ENCODE measurements at places on chromosomes 6 and 20. TPM values are rescaled to one million over a fixed set of nuclear protein-coding genes. Genes with fewer than 3 reads are reported as not detected.

DEFB124 gene
- not detected for total RNA-seq

TBX18 gene
- 43.6 TPM for total RNA-seq

DYNLT2 gene
- total RNA-seq, result 13.0 TPM

DNA sequence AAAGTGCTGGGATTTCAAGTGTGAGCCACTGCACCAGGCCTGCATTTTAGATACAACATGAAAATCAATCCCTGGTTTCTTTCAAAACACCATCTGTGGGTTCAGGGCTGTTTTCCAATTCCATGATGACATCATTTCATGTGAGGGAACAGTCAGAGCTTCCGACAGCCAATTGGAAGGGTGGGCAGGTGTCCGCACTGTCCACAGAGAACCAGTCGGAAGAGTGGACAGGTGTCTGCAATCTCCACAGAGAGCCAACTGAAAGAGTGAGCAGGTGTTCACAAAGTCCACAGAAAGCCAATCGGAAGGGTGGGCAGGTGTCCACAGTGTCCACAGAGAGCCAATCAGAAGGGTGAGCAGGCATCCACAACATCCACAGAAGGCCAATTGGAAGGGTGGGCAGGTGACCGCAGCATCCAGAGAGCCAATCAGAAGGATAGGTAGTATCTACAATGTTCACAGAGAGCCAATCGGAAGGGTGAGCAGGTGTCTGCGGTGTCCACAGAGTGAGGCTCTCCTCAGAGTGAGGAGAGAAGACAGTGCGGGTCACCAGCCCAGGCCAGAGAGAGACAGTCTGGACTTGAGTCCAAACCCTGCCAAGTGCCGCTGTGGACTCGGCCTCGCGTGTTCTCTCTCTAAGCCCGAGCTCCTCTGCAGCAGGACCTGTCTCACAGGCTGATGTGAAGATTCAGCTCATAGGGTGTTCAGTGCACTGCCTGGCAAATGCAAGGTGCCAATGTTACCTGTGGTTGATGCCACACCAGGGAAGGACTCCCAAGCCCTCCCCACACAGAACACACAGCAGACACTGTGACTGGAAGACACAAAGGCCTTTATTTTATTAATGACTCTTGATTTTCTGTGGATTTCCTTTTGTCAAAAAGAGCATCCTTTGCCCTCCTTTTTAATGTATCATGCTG is 57.3 kb downstream of the DLL1 start:
- no peak for DNase-seq

- no peak for DNase-seq
Measured at GRCh38 chr6:112983713-112984261, 636.7 kb downstream of the RFPL4B start.

DNA sequence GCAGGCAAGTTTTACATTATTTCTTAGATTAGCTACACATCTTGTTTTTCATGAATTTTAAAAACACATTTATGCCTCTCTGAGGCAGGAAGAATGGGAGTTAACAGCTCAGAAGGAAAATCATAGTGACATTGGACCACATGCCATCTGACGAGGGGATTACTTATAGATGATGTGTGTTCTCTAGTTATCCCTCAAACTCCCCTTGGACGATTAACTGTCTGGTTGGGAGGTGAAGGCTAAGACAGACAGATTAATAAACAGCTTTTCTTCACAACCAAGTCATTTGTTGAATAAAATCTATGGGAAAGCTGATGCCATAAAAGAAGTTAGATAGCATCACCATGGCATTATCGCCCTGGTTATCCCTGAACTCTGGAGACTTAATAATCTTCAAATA is 80.0 kb upstream of the PREP start:
- DNase-seq, result peak; percentile 77

- no peak for DNase-seq
Measured at GRCh38 chr6:158198461-158198860, 30.3 kb downstream of the GTF2H5 start.

- DNase-seq, result no peak
Measured at GRCh38 chr6:6810727-6811126, 222.2 kb downstream of the LY86 start.

Data from umbilical cord (tissue), 2 donors.